ENCODE measurements at places on chromosomes 2 and 18. TPM values are rescaled to one million over a fixed set of nuclear protein-coding genes. Genes with fewer than 3 reads are reported as not detected.

The SERPINB3 gene
- total RNA-seq: not detected

- H3K4me3 ChIP-seq: no peak overlapping the region
- peaks cover 32% of the 10 kb centered on the region for H3K36me3 ChIP-seq
- H3K4me1 ChIP-seq: peaks cover 20% of the 10 kb centered on the region
- H3K27ac ChIP-seq: no peak overlapping the region
Observed at GRCh38 chr2:233362742-233363141, 8.4 kb downstream of the DGKD start.

DNA sequence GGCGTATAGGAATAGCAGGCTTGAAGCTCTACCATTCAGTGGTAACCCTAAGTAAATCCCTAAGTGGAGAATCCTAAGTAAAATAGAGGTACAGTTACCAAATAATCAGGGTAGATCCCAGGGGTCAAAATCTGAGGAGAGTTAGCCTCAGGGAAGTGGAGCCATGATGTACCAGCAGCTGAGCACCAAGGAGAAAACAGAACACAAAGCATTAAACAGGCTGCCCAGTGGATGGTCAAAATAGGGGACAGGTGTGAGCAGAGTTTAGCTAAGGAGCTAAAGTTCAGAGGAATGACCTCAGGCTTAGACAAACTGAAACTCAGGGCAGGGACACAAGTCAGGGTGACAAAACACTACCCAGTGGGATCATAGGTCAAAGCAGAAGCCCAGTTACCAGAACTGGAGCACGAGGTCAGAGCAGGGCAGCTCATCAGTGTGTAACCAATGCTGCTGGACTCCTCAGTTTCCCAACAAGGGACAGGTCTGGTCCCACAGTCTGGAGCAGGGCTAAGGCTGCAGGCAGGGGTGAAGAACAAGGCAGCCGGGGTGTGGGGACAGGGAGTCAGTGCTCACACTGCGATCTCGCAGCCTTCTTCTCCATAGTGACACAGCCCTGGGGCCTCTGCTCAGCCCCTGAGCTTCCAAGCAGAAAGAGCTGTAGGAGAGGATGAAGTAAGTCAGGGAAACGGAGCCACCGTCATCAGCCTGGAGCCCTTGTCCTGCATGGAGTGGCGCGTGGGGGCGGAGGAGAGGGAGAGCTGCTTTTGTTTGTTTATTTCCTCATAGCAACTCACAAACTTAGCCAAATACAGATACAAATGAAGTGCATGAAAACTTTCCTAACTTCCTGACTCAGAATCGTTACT is 264.0 kb downstream of the MREG start:
- no peaks in the 10 kb centered on the region for H3K36me3 ChIP-seq
- H3K27me3 ChIP-seq: no peaks in the 10 kb centered on the region
- no peak for DNase-seq
- peaks cover 30% of the 10 kb centered on the region for H3K4me1 ChIP-seq

DNA sequence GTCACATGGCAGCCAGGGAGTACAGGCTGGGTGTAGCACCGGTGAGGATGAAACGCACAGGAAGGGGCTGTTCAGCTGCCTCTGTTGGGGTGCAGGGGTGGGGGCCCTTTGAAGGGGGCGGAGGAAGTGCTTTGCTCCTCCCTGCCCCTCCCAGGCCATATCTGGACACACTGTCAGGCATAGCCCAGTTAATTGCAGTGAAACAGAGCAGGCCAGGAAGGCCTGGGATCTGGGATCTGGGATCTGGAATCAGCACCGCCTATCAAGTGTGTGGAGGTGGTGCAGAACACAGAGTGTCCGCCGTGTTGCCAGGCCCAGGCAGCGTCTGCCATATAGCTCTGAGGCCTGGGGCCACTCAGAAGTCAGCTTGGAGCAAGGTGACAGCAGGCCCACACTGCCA is 119.3 kb upstream of the MSH2 start:
- no peaks in the 10 kb centered on the region for H3K36me3 ChIP-seq
- DNase-seq: no peak
- peaks cover 6% of the 10 kb centered on the region for H3K27me3 ChIP-seq
- H3K4me3 ChIP-seq: no peak overlapping the region
- no peaks in the 10 kb centered on the region for H3K4me1 ChIP-seq
- H3K27ac ChIP-seq: no peak overlapping the region

- no peak overlapping the region for H3K4me3 ChIP-seq
- no peaks in the 10 kb centered on the region for H3K4me1 ChIP-seq
- H3K27ac ChIP-seq: no peak overlapping the region
- H3K36me3 ChIP-seq: no peaks in the 10 kb centered on the region
- H3K27me3 ChIP-seq: no peaks in the 10 kb centered on the region
Observed at GRCh38 chr18:22233266-22233665, 63.9 kb downstream of the GATA6 start.

The BIRC6 gene
- 103 TPM for total RNA-seq

The SOCS6 gene
- 2.1 TPM for total RNA-seq

DNA sequence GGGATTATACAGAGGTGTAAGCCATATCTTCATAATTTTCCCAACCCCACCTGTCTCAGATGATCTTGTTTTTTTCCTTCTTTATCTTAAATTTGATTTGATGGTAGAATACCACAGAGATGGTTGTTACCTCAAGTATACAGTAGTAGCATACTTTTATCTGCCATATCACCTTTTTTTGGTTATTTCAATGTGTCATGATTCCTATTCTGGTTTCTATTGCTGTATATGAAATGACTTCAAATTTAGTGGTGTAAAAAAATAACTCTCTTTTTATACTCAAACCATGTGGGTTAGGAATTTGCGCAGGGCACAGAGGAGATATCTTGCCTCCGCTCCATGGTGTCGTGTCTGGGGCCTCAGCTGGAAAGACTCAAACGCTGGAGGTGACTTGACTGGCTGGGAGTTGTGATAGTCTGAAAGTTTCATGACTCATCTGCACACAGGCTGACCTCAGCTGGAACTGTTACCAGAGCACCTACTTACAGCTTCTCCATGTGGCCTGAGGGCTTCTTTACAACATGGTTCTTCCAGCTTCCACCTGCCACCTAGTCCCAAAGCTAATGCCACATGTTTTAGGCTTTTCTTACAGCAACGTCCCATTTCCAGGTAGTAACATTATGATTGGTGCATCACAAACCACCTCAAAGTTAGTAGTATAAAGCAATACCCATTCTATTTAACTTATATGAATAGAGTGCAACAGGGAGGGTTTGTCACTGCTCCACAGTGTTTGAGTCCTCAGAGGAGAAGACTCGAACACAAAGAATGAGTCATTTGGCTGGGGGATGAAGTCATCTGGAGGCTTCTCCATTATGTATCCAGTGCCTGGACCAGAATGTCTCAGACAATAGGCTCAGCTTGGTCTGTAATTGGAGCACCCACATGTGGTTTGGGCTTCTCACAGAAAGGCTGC is 82.3 kb upstream of the XPO1 start:
- no peak overlapping the region for H3K4me3 ChIP-seq
- no peaks in the 10 kb centered on the region for H3K27me3 ChIP-seq
- H3K36me3 ChIP-seq: no peaks in the 10 kb centered on the region
- H3K4me1 ChIP-seq: peaks cover 7% of the 10 kb centered on the region
- no peak for DNase-seq

The EVX2 gene
- not detected for total RNA-seq

DNA sequence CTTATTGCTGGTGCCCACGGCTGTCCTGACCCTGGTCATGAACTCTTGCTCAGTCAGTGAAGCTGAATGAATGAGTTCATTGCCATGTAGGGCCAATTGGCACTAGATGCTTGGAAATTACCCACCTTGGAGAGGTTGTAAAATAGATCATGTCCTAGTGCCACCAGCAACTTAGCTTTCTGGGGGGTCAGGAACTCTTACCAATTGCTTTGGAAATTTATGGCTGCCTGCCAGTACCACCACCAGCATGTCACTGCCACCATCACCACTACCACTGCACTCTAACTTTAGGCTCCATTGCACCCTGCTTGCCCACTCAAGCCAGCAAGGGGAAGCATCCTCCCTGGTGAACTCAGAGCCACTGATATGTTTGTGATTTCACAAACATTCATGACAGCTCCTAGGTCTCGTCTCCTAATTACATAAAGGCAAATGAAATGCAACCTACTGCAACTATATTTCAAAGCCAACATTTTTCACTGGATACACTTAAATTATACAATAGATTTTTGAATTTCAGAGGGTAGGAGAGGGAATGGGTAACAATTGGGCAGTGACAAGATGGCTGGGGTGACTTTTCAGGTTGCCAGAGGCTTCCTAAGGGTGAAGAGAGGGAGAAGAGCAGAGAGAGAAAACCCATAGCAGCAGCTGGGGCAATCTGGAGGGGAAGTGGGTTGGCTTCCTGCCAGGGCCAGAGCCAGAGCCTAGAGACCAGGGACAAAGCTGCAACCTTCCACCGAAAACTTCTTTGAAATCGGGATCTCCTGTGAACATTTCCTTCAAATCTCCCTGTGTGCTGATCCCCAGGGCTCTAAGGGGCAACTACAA is 3.5 kb upstream of the EMILIN1 start:
- H3K36me3 ChIP-seq: peaks cover 8% of the 10 kb centered on the region
- peak; percentile 63 for DNase-seq
- peaks cover 2% of the 10 kb centered on the region for H3K27me3 ChIP-seq
- no peak overlapping the region for H3K4me3 ChIP-seq
- peaks cover 59% of the 10 kb centered on the region for H3K4me1 ChIP-seq

DNA sequence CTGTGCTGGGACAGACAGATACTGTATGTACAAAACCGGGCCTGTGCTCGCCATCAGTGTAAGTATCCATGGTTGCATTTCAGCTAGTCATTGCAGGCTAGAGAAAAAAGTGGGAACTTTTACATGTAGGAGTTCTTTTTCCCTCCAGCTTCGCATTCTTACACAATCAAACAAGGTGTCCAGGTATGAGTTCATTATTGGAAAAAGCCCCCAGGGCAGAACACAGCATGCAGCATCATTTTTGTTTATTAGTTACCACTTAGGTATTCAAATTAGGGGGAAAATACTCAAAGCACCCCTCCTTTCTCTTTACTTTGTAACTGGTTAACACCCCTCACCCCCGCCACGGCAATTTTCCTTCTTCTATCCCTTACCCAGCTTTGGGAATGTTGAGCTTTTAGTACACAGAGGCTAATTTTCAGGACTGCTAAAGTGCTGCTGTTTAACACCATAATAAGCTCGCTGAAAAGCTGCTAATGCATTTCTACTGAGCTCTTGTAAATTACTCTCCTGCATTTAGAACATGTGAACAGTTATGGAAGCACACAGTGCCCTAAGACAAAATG is 13.6 kb downstream of the UPP2 start:
- no peaks in the 10 kb centered on the region for H3K4me1 ChIP-seq
- no peak overlapping the region for H3K4me3 ChIP-seq
- H3K27ac ChIP-seq: no peak overlapping the region
- DNase-seq: no peak
- H3K36me3 ChIP-seq: no peaks in the 10 kb centered on the region

The CDKL4 gene
- total RNA-seq: not detected

Data from activated CD4-positive, alpha-beta memory T cell treated with anti-CD3 and anti-CD28 coated beads, Interleukin-2, amount 10 ng/mL, durations not matched to agents 7 days and 5 days (primary cell).